ENCODE measurements at places on chromosomes 1 and 21.
A peak's percentile ranks its signal among the peaks of the same experiment; 100 is the strongest.

DNA sequence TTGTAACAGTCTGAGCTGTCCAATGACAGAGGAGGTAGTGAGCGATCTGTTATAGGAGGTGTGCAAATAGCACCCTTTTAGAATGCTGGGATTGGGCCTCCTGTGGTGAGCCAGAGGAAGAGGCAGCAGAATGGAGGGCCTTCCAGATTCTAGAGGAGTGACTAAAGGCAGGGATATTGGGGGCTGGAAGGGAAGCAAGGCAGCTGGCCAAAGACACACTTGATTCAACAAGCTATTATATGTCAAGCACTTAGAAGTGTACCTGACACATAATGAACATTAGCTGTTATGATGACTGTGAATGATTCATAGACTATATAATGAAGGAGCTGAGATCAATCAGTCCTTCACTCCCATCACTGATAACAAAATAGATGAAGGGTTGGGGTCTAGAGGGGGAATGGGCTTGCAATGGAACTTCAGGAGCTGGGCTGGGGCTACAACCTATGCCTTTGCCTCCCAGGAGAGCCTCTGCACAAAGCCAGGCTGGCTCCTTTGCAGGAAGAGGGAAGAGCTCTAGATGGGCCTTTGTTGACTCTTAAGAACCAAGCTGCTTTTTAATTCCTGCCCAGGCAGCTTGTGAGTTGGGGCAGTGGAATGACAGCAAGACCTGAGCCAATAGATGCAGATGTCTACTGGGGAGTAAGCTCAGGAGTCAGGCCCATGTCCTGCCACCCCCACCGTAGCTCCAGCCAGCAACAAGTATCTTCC is 2.3 kb upstream of the MKNK1 start:
- DNase-seq, result no peak

DNA sequence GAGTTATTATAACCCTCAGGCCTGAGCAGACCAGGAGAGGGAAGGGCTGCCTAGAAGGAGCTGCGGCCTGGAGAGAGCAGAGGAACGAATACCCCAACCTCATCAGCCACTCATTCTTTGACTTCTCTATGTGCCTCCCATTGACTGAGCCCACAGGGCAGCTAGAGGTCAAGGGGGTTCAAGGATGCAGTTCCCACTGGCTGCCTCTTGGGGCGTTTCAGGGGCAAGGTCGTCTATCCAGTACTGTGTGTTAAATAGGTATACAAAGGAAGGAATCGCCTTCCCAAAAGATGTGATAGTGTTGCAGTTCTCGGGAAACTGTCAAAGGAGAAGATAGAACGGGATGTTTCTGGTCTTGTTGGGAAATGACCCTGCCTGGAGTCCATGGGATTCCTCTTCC is 250.6 kb downstream of the PRDM2 start:
- DNase-seq, result no peak

DNA sequence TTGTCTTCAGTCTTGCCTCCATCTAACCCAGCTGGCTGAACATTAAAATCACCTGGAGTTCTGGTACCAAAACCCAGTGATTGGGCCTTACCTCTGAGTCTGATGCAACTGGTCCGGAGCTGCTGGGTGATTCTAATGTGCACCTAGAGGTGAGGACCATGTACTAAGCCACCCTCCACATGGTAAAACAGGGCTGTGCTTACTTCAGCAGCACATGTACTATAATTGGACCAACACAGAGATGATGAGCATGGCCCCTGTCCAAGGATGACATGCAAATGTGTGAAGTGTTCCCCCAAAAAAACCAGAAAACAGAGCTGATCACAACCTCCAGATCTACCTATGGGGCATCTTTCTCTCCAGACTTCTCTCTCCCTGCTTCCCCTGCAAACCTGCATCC is 37.0 kb downstream of the ELK4 start:
- DNase-seq, result no peak

GRCh38 chr1:172473302-172473701 is 29.4 kb upstream of the PIGC start:
- no peak for DNase-seq

DNA sequence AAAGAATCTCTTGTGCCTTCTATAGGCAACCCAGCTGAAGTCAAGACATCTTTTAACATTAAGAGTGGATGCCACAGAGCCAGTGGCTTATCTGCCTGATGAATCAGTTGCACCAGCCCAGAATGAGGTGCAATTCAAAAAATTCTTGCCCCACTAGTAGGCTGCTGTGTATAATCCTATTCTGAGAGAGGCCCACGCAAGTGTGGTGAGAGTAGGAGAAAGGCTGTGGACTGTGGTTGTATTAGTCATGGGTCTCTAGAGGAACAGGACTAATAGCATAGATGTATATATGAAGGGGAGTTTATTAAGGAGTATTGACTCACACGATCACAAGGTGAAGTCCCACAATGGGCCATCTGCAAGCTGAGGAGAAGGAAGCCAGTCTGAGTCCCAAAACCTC is 216.4 kb downstream of the LTN1 start:
- DNase-seq, result no peak

DNA sequence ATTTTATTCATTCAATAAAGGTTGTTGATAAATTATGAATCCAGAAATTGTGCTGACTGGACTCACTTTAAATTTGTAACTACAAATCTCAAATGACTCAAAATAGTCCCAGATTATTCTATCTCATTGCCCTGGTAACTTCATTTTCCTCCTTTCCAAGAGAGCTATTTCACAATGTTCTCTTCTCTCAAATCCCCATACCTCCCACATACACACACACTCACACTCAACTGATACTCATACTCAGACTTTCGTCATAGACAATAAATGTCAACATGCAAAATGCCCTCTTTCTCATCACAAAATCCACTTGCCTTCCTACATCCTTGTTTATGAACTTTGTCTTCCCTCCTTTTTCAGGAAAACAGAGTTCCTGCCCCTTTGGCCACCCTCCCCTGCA is 33.3 kb downstream of the EXTL2 start:
- no peak for DNase-seq

DNA sequence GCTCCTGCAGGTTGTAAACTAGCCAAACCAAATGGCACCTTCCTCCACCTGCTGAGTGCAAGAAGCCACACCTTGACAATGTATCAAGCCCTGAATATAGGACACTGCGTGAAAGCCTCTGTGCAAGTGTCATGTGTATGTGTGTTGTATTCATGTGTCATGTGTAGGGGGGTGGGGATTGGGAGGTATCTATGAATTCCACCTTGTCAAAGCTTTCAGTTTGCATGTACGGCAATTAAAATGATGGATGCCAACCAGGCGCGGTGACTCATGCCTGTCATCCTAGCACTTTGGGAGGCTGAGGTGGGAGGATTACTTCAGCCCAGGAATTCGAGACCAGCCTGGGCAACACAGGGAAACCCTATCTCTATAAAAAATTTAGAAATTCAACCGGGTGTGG is 19.8 kb downstream of the CD34 start:
- no peak for DNase-seq

DNA sequence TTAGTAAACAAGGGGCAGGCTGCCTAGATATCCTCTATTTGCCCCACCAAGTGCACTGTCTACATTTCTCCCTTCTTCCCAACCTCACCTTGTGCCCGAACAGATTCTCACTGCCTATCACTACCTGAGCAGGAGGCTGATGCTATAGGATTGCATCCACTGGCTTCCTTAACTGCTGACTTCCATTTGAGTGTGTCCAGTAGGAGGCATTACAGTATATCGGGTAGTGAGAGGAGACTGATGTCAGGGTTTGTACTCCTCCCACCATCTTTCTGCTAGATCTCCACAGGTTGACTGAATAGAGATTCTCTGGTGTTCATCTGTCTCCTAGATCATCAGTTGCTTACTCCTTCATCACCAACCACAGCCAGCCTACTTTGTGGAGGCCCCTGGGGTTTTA is 796.3 kb downstream of the LRRIQ3 start:
- DNase-seq, result no peak

DNA sequence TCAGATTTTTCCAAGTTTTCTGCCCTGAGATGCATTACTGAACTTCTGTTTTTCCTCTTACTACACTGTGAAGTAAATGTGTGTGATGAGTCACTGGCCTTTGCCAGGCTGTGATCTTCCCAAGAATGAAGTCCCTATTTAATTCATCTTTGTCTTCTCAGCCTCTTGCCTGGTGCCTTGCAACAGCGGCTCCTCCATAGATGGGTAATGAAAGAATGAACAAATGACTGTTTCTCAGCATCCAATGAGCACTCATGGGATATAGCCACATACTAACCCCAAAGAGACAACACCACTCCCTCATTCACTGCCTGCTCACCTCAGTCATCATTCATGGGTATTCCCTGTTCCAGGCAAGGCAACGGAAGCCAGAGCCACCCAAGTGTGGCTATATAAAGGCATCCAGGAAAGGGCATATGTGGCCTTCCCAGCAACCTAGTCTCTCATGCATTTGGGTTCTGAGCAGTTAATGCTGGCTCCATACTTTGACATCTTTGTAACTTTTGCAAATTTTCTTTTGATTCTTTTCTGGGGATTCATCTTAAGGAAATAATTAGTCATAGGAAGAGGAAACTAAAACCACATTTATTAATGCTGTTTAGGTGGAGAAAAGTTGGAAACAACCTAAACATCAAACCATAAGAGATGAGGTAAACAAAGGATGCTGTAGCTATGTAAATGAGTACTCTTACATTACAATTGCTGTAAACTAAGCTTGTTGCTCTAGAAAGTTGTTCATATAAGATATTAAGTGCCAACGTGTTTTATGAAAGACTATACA is 71.9 kb downstream of the HIVEP3 start:
- DNase-seq, result no peak

GRCh38 chr21:38916214-38916964 is 110.7 kb downstream of the ETS2 start:
- no peak for DNase-seq

DNA sequence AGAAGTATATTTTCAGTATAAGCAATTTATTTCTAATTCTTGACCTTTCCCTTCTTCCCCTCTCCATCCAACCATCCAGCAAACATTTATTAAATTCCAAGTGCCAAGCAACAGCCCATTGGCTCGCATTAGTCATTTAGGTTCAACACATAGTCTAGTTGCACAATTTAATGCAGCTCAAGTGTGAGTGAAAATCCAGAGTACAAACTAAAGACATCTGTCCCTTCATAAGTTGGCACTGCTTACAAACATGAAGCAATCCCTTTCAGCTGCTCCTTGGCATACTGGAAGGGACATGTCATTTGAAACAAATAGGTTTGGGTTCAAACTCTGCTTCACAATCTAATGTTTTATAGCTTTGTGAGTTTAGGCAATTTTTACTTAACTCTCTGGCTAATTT is 10.7 kb downstream of the CASQ2 start:
- no peak for DNase-seq

GRCh38 chr1:181541947-181542346 is 58.6 kb downstream of the CACNA1E start:
- DNase-seq, result no peak

GRCh38 chr1:66725885-66726665 is 26.2 kb upstream of the DYNLT5 start:
- DNase-seq, result peak; percentile 19

GRCh38 chr1:221759436-221759835 is 17.5 kb upstream of the DUSP10 start:
- no peak for DNase-seq

- no peak for DNase-seq
These were observed 163.1 kb downstream of the DYRK1A start for GRCh38 chr21:37529649-37530048.

- no peak for DNase-seq
These were observed 5.8 kb downstream of the PDZK1 start for GRCh38 chr1:145701306-145701862.

DNA sequence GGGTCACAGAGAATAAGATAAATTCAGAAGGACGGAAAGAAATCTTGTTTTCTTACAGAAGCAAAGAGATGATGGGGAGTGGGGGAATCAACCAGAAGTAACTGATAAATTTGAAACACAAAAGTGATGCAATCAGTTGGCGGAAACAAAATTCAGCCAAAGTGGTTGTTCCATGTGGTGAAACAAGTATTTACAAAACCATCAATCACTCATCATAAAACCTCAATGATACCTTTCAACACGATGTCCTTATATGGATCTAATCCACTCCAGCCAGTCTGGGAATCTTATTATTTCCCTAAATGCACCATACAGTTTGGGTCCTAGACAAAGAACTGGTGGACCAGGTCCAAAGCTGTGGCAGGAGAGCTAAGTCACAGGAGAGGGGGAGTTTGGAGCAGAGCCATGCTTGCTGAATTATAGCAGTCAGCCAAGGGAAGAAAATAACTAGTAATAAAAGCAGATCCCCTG is 303.8 kb upstream of the LRRC7 start:
- no peak for DNase-seq

DNA sequence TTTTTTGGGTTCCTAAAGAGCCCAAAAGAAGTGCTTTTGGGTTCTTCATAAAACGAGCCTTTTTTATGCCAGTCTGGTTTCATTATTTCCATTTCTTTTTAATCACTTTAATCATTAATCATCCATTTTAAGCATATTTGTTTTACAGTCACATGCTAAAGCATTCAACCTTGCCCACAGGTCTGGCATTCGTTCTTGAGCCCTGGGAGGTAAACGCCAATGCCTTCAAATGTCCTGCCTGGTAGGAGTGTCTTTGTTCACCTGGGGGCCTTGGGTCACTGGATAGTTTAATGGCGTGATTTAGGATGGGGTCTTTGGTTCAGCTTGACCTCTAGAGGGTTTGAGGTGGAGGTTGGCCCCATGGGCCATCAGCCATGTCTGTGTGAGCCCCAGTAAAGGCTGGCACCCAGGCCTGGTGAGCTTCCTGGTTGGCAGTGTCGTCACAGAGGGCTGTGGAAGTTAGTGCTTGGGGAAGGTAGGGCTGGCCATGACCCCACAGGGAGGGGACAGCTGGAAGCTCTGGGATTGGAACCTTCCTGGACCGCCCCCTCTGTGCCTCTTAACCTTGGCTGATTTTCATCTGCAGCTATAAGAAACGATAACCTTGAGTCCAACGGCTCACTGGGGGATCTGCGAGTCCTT is 20.2 kb downstream of the C1orf174 start:
- no peak for DNase-seq

DNA sequence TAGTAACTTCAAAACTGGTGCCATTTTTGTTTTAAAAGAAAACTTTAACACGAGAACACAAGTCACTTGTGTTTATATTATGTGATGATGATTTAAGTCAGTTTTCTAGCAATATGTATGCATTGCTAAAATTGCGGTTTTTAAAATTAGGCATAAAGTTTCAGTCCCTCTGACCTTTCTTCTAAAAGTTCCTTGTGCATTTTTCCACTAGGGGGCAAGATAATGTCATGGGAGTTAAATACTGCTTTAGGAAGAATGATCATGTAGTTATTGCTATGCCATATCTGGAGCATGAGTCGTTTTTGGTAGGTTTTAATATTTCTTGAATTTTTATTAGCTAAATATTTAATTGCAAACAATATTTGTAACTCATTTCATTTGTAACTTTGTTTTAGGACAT is 10.7 kb downstream of the CDC7 start:
- no peak for DNase-seq

GRCh38 chr1:938711-939489 is 15.2 kb downstream of the SAMD11 start:
- no peak for DNase-seq

DNA sequence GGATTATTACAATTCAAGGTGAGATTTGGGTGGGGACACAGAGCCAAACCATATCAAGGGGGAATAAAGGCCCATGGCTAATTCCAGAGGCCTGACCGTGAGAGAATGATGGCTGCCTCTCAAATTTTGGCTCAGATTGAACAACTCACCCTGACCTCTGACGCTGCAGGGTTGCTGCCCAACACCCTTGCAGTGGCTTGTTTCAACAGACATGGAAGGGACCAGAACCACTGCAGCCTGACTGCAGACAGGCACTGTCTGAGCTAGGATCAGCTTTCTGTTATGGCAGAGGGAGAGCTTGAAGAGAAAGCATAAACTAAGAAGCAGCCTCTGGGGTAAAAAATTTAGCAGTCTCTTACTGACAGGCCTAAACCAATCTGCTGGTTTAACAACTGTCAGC is 90.2 kb upstream of the GADD45A start:
- no peak for DNase-seq
